ENCODE measurements at places on chromosomes 12 and 14. TPM values are rescaled to one million over a fixed set of nuclear protein-coding genes. Genes with fewer than 3 reads are reported as not detected.

The MORN3 gene
- 0.39 TPM for polyA plus RNA-seq

The PLCZ1 gene
- not detected for polyA plus RNA-seq

The DAO gene
- polyA plus RNA-seq = not detected

The RAN gene
- polyA plus RNA-seq = 1,490 TPM

The C12orf75 gene
- polyA plus RNA-seq = 365 TPM

The DCN gene
- polyA plus RNA-seq = 944 TPM

The KERA gene
- polyA plus RNA-seq = not detected

DNA sequence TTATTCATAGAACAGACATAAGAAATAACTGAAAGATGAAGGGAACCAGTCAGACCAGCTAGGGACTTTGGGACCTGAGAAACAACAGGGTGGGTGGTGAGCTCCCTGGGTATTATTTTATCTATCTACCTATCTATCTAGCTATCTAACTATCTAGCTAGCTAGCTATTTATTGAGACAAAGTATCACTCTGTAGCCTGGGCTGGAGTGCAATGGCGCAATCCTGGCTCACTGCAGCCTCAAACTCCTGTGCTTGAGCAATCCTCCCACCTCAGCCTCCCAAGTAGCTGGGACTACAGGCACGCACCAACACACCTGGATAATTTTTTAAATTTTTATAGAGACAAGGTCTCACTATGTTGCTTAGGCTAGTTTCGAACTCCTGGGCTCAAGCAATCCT, 127.6 kb downstream of the DPF3 start:
- no peak for DNase-seq

GRCh38 chr14:59282378-59282765, 93.9 kb downstream of the DAAM1 start:
- no peak for DNase-seq

GRCh38 chr12:90045559-90045958, 336.9 kb upstream of the ATP2B1 start:
- no peak for DNase-seq

DNA sequence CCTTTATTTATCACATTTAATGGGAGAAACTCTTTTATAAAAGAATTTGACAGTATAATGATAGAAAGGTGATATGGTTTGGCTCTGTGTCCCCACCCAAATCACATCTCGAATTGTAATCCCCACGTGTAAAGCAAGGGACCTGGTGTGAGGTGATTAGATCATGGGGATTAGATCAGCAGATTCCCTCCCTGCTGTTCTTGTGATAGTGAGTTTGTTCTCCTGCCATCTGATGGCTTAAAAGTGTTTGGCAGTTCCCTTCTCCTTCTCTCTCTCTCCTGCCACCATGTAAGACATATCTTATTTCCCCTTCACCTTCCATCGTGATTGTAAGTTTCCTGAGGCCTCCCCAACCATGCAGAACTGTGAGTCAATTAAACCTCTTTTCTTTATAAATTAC, 1110.3 kb downstream of the FLRT2 start:
- no peak for DNase-seq

DNA sequence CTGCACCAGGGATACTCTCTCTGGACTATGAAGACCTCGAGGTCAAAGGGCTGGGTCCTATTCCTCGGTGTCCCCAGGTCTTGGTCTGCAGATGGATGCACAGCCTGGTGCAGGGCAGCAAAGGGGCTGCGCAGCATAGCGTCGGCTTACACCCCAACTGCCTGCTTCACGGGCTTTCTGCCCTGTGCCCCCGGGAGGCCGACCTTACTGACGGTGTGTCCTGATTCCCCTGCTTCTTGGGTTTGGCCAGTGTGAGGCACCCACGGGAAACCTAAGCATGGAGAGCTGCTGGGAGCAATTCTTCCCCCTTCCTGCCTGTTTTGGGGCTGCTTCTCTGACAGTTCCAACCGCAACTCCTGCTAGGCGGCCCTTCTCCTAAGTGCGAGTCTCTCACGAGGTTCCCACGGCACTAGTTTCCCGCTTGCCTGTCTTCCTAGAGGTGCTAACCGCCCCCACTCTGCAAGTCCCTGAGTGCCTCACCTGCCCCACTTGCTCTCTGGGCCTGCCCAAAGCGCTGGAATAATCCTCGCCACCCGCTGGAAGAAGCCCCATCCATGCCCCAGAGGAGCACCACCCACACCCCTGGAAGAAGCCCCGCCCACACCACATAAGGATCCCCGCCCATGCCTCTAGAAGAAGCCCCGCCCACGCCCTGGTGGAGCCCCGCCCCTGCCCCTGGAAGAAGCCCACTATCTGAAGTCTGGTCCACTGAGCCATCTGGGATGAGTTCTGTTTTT, 54.0 kb downstream of the PRIMA1 start:
- no peak for DNase-seq

DNA sequence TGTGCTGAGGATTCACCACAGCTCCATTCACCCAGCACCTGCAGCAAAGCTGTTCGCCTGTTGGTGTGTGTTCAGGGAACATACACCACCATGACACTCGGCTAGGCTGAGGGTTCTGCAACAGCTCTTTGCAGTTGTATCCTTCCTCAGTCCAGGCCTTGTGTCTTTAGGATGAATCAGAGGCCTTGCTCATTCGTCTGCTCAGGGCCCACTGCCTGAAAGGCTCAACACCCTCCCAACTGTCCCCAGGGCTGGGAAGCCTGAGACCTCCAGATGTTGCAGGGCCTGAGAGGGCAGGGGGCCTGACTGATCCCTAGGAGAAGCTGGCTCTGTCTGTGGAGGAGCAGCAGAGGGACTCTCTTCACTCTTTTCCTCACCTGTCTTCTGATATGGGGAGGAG, 11.2 kb downstream of the ZDHHC22 start:
- DNase-seq = no peak

DNA sequence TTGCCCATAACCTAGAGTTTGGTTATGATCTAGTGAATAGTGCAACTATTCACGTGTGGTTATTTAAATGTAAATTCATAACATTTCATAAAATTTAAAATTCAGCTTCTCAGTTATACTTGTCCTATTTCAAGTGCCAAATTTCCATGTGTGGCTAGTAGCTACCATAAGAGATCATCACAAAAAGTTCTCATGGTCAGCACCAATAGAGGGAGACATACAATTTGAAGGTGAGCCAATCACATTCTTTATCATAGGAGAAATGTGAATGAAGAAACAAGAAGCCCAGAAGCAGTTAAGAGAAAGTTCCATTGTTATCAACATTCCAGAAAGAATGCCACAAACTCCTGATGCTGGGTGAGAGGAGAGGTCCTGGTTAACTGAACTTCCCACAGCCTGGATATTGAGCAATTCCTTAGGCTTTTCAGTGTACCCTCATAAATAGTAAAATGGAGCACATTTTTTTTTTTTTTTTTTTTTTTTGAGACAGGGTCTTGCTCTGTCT, 892.9 kb upstream of the USP15 start:
- no peak for DNase-seq

DNA sequence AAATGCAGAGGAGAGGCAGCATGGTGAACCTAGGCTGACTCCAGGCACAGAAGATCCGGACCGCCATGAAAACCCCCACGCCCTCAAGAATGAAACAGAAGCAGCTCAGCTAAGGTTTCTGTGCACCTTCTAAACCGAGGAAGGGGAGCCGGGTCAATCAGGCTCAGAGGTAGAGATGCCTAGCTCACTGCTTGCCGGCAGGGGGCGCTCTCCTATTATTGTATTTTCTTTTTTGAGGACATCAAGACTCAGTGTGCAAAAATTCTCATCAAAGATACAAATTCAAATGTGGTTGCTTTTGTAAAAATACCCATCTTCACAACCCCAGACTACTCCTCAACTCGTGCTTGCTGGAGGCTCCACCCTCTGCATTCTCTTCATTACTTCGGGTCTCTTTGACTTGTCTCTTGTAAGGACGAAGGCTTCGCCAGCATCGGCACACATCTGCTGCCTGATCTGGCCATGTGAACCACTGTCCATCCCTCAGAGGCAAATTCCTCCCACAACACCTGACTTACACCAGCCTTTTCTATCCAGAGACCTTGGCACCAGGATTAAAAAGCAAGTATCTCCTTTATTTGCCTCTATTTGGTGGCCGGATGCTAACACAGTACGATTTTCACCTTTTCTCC, 33.4 kb upstream of the RNASE3 start:
- DNase-seq = no peak

DNA sequence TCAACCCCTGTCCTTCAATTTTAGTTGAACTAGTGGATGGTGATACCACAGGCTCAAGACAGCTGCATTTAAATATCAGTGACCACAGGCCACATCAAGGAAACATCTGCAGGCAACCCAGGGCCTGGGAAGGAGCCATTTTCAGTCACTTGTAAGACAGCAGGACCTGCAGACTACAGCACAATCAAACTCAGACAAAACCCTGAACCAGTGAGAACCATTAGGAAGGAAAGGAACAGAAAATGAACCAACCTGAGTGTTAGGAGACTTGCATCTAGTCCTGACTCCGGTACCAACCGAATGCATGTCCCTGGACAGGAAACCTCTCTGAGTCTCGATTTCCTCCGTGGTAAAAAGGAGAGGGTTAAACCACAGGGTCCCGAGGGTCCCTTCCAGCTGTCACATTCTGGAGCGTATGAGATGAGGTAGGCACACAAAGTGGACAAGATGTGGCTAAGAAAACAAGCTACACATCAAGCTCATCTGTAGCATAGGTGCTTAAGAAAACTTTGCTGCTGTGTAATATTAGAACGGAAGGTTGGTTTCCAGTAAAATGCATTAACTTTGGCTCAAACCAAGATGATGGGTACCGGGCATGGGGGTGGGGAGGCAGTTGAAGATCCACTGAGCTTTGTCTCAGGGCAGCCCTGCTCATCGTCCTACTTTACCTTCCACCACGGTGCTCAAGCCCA, 1.6 kb upstream of the CDKN1B start:
- DNase-seq = no peak

DNA sequence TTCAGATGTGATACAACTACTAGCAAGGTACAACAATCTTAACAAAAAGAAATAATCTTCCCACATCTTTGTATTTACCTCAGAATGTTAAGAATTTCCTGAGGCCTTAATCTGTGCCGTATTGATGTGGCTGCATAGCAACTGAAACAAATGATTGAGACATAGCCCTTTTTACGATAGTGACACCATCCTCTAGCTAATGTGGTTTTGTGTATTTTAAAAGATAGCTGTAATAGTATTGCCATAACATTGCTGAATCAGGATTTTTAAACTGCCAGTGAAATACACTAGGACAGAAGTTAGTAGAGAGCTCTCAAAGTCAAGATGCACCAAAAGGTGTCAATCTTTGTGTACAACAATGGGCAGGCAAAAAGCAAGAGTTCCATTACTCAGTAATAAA, 11.9 kb downstream of the NPAS3 start:
- no peak for DNase-seq

DNA sequence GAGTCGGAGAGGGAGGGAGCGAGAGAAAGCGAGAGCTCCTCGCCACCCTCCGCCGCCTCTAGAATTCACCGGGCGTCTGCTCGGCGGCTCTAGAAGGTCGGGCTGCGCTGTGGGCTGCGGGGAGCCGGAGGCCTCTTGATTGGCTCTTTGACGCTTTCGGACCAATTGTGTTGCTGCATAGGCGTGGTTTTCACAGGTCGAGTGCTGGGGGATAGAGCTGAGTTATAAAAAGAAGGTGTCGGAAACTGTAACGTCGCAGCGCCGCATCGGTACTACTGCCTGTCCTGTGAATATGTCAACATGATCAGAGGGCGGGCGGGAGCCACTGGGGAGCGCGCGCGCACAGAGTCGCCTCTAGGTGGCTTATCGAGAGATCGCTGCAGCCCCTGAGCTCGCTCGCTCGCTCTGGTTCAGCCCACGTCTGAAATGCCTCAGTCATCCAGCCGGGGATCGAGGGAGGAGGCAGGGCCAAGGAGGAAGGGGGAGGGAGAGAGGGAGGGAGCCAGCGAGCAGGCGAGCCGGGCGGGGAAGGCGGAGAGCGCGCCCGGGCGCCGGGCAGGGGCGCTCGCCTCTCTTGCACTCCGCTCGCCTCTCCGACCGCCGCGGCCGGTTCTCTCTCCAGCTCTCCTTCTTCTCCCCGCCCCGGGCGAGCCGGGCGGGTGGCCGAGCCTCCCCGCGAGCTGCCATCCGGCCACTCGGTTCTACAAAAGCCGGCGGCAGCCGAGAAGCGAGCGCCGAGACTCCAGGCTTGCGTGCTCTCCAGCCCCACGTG, at the start of gene TBX3:
TSS of gene TBX3 (minus strand) at position 78 of the 772 bp plus-strand sequence. CDS start 975 bp downstream, outside the sequence.
- peak; percentile 98 for DNase-seq

DNA sequence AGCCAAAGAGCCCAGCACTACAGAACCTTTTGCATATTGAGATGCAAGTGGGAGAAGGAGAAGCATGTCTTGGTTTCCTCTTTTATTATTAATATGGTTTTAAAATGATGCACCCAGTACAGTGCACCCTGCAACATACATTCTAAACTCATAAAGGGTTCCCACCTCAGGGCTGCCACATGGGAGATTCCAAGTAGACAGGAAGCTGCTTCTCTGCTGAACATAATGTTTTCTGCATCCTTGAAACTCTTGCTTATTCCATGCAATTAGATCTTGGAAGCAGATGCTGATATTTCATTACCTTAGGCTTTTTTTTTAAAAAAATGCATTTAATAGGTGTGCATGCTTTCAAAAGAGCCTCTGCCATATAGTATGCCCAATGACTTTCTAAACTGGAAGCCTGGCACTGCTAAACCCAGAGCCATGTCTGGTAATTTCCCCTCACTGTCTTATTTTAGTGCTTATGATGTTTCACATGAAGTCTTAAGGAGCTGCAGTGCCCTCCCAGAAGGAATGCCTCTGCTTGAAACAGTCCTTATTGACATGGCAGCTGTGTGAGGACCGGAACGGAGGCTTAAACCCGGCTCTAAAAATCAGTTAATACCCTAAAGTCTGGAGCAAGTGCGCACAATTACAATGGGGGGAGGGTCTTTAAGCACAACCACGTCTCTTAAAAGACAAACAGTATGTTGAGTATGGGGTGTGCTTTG, 2.0 kb upstream of the SIX1 start:
- DNase-seq = no peak

GRCh38 chr14:73842851-73843250, 8.8 kb upstream of the PTGR2 start:
- DNase-seq = no peak

DNA sequence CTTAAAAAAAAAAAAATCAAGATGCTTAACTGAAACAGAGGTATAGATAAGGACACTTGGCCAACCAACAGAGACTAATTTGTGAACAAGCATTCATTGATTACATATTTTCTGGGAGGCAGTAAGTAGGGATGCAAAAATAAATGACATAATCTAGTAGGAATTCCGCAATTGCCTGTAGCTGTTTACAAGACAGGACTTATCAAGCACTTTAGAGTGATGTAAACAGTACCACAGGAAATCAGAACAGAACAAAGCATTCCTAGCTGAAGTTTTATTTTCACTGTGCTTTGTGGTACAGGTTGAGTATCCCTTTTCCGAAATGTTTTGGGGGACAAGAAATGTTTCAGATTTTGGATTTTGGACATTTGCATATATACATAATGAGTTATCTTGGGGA, 68.2 kb upstream of the FGD4 start:
- no peak for DNase-seq

- no peak for DNase-seq
These were observed 7.3 kb upstream of the TCHP start for GRCh38 chr12:109892748-109893147.

GRCh38 chr12:20283482-20283881, 84.9 kb upstream of the PDE3A start:
- DNase-seq = no peak

- DNase-seq = no peak
These were observed 93.7 kb upstream of the EEA1 start for GRCh38 chr12:93022603-93023340.
